ENCODE measurements at places on chromosomes 11 and 22.
A peak's percentile ranks its signal among the peaks of the same experiment; 100 is the strongest.

DNA sequence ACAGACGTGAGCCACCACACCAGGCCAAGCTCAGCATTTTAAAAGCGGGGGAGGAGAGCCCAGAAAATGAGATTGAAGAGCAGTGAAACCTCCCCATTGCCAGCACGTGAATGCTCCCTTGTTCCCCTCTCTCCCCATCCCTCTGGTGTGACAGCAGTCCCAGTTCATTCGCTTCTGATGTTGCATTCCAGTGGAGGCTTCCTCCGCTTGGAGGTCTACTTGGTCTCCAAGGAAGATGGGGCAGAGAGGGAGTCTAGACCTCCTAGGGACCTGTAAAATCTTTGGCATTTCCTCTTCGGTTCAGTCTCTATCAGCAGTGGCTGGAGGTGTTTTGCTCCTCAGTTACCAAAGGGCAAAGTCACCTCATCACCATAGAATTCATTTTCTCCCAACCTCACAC lies 30.2 kb upstream of the EP300 start:
- DNase-seq = no peak

- DNase-seq = no peak
Measured at GRCh38 chr11:120835601-120836228, 188.2 kb upstream of the TBCEL start.

- no peak for DNase-seq
Measured at GRCh38 chr22:20946080-20946986, 20.7 kb upstream of the AIFM3 start.

- DNase-seq = peak; percentile 60
Measured at GRCh38 chr11:46290598-46291309, 13.3 kb downstream of the CREB3L1 start.

- no peak for DNase-seq
Measured at GRCh38 chr11:44761551-44761961, 34.8 kb downstream of the TSPAN18 start.

- DNase-seq = no peak
Measured at GRCh38 chr22:24810043-24810749, 4.2 kb downstream of the SGSM1 start.

- no peak for DNase-seq
Measured at GRCh38 chr22:48450188-48450825, 1377.4 kb downstream of the BRD1 start.

GRCh38 chr11:106344394-106344793 lies 266.9 kb downstream of the AASDHPPT start:
- no peak for DNase-seq

- DNase-seq = peak; percentile 90
Measured at GRCh38 chr22:27416511-27417420, 384.8 kb downstream of the MN1 start.

DNA sequence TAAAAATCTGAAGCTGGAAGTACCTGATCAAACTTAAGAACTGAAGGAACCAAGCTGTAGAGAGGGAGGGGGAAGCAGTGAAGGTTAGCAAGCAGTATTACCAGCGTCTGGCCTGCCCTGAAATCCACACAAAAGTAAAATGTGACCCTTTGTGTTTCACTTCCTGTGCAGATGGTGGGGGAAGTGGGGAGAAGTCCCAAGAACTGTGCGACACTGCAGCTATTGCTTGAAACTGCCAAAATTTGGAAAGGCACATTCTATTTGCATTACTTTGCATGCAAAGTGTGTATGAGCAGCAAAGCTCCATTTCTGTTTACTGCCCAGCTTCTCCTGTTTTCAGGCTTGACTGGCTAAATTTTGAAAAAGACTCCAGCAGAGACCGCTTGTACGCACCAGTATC lies 72.1 kb upstream of the BMAL1 start:
- no peak for DNase-seq

- peak; percentile 78 for DNase-seq
Measured at GRCh38 chr22:41197038-41197972, 7.8 kb upstream of the L3MBTL2 start.

DNA sequence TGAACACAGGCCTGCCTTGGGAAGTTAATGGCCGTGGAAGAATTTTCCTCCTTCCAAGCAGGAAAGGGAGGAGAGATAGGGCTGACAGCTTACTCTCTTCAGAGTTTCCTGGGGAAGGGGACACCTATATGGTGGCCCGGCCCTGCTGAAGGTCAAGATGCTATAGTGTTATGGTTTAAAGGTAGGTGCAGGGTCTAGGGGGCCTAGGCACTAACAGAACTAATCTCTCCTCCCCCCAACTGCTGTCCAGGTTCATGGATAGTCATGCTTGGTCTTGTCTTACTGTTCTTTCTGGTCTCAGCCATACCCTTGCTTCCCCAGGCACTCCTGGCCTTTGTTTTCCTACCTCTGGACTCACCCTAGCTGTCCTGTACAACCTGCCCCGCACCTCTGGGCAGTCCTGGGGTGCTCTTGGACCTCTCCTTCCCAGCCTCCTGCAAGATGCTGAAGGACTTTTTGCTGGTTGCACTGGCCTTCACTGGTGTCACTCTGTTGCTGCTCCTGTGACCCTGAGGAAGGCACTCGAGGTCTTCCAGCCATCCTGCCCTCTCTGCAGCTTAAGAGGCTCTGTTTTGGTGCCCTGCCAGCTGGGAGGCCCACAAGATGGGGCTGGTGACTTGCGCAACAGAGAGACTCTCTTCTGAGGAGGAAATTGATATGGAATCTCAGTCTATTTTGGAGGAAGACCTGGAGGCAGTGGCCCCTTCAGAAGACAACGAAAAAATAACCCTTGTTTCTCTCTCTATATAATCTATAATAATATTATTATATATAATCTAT lies 17.9 kb downstream of the SEC14L3 start:
- DNase-seq = peak; percentile 90

GRCh38 chr11:12386745-12387144 lies 9.4 kb downstream of the PARVA start:
- DNase-seq = no peak

DNA sequence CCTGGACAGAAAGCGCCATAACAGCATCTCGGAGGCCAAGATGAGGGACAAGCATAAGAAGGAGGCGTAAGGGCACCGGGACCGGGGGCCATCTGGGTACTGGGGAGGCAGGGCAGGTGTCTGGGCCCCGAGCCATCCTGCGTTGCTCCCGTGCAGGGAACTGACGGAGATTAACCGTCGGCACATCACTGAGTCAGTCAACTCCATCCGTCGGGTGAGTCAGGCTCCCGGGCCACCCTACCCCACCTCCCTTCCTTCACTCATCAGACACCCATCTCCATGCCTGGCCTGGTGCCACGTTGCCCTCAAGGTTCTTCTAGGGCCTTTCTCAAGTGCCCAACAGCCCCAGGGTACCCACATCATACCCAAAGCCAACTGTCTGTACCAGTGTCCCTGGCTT lies 15.0 kb downstream of the PLCB3 start:
- DNase-seq = no peak

DNA sequence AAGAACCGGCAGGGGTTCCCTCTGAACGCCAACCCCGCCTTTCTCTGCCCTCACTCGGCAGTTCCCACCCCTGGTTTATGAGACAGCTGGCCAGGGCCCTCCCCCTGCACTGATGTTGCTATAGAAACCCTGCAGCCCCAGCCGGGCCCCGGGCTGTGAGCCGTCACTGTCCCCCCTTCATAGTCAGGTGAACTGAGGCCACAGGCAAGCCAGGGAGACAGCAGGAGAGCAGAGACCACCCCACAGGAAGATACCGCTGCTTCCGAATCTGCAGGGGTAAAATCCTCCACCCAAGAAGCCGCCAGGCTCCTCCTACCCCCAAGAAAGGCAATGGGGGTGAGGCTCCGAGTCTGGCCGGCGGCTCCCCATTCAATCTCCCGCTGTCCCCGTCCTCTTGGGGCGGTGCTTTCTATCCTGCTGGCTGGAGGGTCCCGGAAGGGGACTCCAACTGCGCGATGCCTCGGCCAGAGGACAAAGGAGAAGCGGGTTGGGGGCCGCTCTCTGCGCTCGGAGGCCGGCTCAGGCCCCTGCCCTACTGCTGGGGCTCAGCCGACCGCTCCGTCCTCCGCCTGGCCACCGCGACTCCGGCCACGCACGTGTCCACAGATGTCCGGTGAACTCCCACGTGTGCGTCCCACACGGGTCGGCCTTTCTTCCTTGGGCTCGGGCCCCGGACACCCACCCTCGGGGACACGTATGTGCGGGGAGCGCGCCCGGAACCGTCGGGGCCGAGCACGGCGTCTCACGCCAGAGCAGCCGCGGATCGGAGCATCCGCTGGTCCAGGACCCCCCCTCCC lies 587 bp downstream of the SLC25A22 start:
- DNase-seq = peak; percentile 78

DNA sequence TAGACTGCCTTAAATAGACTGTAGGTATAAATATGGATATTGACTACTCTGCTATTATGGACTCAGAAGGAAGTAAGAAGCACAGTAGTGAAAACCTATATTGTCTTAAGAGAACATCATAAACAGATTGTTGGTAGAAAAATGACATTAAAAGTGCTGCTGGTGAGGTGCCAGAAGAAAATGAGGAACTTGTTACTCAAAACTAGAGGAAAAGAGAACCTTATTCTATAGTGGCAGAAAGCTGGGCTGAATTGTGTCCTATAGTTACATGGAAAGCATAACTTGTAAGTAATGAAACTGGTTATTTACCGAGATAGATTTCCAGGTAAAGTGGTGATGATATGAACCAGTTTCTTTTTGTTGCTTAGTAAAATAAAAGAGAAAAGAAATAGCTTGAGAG lies 109.7 kb upstream of the CTSC start:
- no peak for DNase-seq

GRCh38 chr11:60056349-60056969 lies at the start of gene MS4A3:
TSS of gene MS4A3 (plus strand) at chr11:60056665. CDS start at chr11:60061161, 4,496 bp downstream.
- DNase-seq = peak; percentile 19

- no peak for DNase-seq
Measured at GRCh38 chr22:27526901-27527300, 274.7 kb downstream of the MN1 start.

GRCh38 chr22:19143967-19144400 lies 467 bp downstream of the ESS2 start:
- peak; percentile 61 for DNase-seq

- peak; percentile 47 for DNase-seq
Measured at GRCh38 chr11:97814325-97814959, 1206.3 kb upstream of the CNTN5 start.

DNA sequence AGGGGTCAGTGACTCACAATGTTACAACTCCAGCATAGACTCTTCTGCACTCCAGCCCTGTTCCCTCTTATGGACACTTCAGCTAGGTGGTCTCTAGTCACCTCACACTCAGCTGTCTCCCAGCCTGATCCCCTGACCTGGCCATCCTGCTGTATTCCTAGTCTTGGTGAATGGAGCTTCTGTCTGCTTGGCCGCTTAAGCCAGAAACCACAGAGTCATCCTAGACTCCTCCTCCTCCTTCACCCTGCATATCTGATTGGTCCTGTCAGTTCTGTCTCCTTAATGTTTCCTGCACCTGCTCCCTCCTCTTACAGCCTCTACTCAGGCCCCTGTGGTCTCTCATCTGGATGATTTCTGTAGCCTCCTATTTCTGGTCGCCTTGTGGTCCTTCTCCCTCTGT lies 144.9 kb downstream of the HIPK3 start:
- DNase-seq = peak; percentile 4

GRCh38 chr22:46467006-46467405 lies 70.4 kb downstream of the CELSR1 start:
- no peak for DNase-seq

GRCh38 chr11:11477695-11478420 lies 124.8 kb upstream of the CSNK2A3 start:
- DNase-seq = no peak

- DNase-seq = no peak
Measured at GRCh38 chr11:114033066-114033465, 26.4 kb upstream of the ZBTB16 start.

DNA sequence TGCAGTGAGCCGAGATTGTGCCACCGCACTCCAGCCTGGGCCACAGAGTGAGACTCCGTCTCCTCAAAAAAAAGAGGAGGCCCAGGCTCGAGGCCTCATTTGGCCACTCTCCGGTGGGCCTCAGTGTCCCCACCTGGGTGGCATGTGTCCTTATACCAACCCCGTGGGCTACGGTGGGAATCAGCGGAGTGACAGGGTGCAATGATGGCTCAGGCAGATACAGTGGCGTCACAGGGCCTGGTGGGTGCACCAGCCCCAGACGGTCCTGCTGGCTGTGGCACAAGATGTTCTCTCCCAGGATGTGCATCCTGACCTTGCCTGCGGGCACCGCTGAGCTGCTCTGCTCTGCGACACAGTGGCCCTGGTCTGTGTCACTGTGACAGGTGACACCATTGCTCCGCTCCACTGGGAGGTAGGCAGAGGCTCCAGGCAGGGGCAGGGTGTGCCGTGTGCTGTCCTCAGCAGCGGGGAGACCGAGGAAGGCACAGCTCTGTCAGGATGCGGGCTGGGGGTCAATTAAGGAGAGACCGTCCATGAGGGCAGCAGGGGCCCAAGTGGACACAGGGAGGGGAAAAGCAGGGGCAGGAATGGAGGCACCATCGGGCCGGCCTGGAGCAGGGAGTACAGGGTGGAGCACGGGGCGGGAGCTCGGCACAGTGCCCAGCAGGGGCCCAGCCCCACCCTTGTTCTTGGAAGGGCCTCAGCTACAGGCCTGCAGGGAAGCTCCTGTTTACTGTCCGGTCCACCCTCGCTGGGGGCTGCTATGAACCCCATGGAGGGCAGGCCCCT lies 21.7 kb upstream of the TH start:
- peak; percentile 53 for DNase-seq

- peak; percentile 66 for DNase-seq
Measured at GRCh38 chr11:121194731-121195596, 93.9 kb downstream of the TECTA start.

DNA sequence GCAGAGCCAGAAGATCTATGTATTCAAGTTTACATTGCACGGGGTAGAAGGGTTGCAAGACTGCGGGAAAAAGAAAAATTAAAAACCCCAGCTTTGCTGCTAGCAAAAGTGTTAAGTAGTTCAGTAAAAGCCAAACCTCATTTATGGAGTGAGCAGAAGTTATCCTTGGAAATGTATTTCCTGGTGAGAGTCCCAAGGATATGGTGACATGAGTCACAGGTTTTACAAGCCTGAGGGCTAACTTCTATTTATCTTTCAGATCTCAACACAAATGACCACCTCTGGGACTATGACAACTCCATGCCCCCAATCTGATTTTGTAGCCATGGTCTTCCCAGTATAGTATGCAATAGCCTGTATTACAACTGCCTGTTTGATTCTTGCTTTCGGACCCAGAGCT lies 26.1 kb downstream of the ABTB2 start:
- DNase-seq = no peak

DNA sequence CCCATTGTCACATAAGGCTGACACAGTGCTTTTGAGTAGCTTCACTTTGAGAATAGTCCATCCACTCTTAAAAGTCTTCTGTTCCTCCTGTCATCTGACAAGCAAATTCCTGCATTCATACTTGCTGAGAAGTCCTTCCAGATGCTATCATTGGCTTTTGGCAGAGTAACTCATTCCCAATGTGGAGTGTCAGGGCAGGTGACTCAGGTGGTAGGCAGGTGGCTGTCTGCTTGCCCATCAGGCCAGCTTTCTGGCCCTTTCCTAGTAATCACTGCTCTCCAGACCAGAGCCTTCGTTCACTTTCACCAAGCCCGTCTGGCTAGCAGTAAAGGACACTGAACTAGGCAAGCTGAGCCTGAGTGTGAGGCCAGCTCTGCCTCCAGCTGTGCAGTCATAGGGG lies 162.5 kb upstream of the CCDC90B start:
- DNase-seq = no peak

GRCh38 chr22:42895087-42895486 lies 38.0 kb upstream of the ARFGAP3 start:
- DNase-seq = no peak
